Bone marrow (tissue), 2 donors: ENCODE measurements at places on chromosomes 5 and 9.

GRCh38 chr9:16867576-16868311 is 2.7 kb downstream of the BNC2 start:
- DNase-seq = no peak

- no peak for DNase-seq
Measured at GRCh38 chr9:34233672-34234071, 54.8 kb downstream of the UBAP1 start.

DNA sequence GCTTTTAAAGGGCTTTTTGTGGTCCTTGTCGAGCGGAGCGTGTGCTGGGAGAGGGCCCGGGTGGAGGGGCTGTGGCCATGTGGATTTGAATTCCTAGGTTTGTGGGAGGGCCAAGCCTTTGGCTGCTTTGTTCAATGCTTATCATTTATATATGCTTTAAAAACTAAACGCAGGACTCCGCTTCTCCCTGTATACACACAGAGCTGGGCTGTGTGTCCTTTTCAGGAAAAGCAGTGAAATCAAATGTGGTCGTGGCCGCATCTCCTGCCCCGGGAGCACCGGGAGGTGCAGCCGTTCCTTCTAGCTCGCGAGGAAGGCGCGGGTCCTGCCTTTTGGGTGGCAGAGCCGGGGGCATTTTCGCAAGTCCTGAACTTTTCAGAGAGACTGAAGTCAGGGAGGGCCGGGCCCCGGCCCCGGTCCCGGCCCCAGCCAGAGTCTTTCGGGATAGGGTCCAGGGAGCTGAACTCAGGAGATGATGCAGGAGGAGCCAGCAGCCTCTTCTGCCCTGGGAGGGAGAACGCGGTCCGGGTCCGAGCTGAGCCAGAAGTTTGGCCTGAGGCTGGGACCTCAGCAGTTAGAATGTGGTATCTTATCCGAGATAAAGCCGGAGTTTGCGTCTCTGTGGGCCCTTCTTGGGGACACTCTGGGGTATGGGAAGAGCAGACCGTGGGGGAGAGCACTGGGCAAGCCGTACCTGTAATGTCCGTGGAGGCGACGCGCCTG is 158.8 kb downstream of the C9orf152 start:
- no peak for DNase-seq

- no peak for DNase-seq
Measured at GRCh38 chr5:31485376-31486207, 46.3 kb downstream of the DROSHA start.

- DNase-seq = no peak
Measured at GRCh38 chr5:77133061-77133758, 46.1 kb upstream of the ZBED3 start.

GRCh38 chr9:33082538-33083326 is 6.3 kb upstream of the SMU1 start:
- DNase-seq = no peak
